ENCODE measurements at places on chromosomes 6 and 20.

- DNase-seq = no peak
Measured at GRCh38 chr6:70310063-70310694, 7.3 kb upstream of the COL9A1 start.

- DNase-seq = no peak
Measured at GRCh38 chr20:219290-220115, 7.6 kb upstream of the DEFB129 start.

DNA sequence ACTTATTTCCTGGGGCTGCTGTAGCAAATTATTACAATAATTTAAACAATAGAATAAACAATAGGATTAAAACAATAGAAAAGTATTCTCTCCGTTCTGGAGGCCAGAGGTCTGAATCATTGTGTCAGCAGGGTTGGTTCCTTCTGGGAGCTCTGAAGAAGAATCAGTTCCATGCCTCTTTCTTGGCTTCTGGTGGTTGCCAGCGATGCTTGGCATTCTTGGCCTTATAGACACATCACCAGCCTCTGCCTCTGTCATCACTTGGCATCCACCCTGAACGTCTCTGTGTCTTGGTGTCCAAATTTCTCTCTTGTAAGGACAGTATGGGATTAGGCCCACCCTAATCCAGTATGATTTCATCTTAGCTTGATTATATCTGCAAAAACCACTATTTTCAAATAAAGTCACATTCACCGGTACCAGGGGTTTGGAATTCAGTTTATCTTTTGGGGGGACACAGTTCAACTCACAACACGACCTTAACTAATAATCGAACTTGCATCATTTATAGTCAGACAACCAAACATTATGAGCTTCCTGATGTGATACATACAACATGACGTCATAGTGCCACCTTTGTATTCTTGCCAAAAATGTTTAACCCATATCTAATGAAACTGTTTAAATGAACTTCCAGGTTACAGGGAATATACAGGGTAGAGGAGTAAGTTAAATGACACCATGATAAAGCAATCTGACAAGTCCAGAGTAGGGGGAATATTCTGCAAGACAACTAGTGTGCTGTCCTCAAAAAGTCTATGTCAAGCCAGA, 84.7 kb upstream of the RNF24 start:
- DNase-seq = no peak

GRCh38 chr6:34872332-34872731, 15.5 kb downstream of the TAF11 start:
- no peak for DNase-seq

- no peak for DNase-seq
Measured at GRCh38 chr20:18363708-18364107, 75.4 kb downstream of the ZNF133 start.

DNA sequence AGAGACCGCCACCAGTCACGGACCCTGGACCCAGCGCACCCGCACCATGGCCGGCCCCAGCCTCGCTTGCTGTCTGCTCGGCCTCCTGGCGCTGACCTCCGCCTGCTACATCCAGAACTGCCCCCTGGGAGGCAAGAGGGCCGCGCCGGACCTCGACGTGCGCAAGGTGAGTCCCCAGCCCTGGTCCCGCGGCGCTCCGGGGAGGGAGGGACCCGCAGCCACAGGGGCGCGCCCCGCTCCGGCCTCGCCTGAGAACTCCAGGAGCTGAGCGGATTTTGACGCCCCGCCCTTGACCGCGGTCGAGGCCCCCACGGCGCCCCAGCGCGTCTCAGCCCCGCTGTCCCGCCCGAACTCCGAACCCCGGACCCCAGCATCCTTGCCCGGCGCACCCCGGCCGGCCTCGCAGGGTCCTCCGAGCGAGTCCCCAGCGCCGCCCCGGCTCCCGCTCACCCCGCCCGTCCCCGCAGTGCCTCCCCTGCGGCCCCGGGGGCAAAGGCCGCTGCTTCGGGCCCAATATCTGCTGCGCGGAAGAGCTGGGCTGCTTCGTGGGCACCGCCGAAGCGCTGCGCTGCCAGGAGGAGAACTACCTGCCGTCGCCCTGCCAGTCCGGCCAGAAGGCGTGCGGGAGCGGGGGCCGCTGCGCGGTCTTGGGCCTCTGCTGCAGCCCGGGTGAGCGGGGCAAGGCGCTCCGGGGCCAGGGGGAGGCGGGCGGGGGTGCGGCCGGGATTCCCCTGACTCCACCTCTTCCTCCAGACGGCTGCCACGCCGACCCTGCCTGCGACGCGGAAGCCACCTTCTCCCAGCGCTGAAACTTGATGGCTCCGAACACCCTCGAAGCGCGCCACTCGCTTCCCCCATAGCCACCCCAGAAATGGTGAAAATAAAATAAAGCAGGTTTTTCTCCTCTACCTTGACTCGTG, at the start of gene OXT:
TSS of gene OXT (plus strand) at position 11 of the 920 bp plus-strand sequence. CDS start at position 47, 36 bp downstream.
- DNase-seq = peak; percentile 45

DNA sequence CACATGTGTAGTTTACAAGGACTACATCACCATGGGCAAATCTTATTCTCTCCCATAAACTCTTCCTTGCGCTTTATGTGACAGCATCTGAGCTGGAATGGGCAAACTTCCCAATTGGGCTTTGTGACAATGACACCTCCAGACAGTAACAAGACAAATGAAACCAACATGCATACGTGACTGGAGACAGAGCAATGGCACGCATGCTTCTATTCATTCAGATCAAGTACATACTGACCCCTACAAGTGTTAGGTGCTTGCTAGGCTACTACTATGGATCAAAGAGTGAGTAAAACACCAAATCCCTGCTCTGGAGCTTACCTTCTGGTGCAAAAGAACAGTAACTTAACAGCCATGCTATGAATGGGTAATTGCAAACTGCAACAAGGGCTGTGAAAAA, 394.9 kb downstream of the BTBD9 start:
- DNase-seq = no peak

GRCh38 chr20:23937303-23938117, 51.1 kb downstream of the GGTLC1 start:
- peak; percentile 38 for DNase-seq

- DNase-seq = no peak
Measured at GRCh38 chr20:46050444-46050843, 21.4 kb downstream of the SLC12A5 start.

DNA sequence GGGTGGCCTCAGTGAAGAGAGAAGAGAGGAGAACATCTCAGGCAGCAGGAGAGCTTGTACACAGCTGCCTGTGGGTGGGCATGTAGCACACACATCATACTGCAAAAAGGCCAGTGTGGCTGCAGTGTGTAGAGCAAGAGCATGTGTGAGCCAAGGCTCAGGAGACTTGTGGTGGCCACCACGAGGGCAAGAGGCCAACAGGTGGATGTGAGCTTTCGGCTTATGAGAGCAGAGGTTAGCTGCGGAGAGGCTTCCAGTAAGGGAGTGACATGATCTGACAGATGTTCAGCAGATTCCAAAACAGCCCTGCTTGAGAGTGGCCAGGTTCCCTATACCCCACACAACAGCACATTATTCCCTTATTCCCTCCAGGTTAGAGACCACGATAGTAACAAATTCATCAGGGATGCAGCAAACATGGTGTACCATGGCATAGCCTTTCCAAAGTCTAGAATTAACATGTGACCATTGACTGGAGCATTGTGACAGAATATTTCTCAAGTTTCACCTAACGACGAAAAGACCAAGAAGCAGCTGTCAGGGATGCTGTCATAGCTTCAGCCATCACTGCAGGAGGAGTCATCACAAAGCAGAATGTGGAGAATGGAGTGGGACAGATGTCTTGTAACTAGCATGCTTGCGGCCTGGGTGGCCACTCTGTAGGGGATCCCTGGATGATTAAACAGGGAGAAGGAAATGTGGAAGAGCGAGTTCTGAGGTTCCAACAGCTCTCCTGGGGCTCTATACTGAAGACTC, 23.1 kb downstream of the HM13 start:
- DNase-seq = no peak
